ENCODE measurements at places on chromosomes 6 and 20.

GRCh38 chr20:11451793-11452291 lies 465.9 kb upstream of the BTBD3 start:
- no peak for DNase-seq

DNA sequence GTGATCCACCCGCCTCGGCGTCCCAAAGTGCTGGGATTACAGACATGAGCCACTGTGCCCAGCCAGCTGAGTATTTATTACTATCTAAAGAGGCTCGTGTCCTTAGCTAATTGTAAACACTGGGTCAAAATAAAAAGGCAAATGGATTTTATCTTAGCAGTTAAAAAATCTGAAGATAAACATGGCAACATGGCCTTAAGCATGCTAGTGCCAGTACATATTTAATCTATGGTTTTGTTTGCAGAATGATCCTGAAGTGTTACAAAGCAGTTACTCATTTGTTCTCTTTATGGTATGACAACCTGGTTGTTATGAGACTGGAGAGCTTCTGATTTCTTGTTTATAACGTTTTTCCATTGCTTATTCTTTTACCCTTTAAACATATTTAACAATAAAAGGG lies 3.9 kb upstream of the KIAA0408 start:
- DNase-seq, result no peak

DNA sequence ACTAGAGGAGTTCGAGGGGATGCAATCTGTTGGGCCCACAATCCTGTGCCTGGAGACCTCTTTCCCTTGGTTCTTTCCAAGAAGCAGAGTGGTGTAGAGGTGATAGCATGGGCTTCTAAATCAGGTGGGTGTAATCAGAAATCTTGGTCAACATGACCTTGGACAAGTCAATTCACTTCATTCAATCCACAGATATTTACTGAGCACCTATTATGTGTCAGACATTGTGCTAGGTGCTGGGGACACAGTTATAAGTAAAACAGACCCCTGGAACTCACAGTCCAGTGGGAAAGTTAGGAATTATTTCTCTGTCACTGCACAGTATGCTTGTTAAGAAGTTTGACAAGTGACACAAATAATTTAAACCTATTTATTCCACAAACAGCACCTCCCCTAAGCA lies 3.3 kb upstream of the E2F1 start:
- DNase-seq, result no peak

GRCh38 chr6:160678230-160678629 lies 14.2 kb upstream of the LPA start:
- DNase-seq, result no peak

- no peak for DNase-seq
Measured at GRCh38 chr6:128179876-128180438, 279.1 kb upstream of the THEMIS start.

DNA sequence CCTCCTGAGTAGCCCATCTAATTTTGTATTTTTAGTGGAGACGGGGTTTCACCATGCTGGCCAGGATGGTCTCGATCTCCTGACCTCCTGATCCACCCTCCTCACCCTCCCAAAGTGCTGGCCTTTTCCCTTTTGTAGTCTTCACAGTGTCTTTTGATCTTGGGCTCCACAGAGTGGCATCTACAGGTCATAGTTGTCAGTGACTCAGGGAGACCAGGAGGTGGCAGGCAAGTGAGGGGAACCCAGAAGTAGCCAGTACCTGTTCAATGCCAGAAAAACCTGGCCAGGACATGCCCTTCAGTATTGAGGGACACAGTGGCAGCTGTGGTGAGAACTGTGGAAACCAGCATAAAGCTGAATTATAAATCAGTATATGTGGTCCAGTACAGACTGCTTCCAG lies 19.6 kb downstream of the RPP21 start:
- DNase-seq, result no peak
